ENCODE measurements at places on chromosomes 7 and 10.

DNA sequence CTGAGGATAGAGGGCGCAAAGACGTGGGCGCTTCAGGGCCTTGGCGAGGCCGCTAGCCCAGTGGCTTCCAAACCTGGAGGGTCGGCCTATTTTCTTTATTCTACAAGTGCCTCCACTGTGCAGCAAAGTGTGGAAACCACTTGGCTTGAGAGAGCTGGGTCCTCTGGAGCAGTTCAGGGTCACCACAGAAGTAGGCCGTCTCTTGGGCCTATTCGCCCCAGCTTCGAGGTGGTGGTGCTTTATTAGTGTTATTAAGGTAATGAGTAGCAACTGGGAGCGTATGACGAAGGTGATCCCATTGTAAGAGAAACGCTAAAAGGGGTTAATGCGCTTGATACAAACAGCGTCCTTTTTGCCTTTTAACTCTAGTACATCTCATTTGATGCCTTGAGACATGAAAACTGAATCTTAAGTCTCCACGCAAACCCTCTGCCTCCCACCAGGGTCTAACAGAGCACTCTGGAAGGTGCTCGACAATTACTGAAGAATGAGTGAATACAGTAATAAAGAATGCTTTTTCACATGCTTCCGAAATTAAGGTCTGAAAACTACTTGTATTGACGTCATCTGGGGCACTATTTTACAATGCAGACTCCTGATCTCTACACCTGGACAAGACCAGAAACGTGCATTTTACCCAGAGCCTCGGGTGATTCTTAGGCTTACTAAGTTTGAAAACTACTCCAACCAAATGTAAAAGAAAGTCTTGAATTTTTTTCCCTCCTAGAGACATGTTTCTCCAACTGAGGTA lies 647 bp upstream of the GSAP start:
- DNase-seq, result no peak

GRCh38 chr7:87000344-87000743 lies 59.1 kb downstream of the ELAPOR2 start:
- no peak for DNase-seq

- DNase-seq, result no peak
These were observed 678.2 kb downstream of the GRM8 start for GRCh38 chr7:126574276-126575250.

GRCh38 chr7:103993551-103993950 lies 4.1 kb upstream of the RELN start:
- DNase-seq, result no peak

DNA sequence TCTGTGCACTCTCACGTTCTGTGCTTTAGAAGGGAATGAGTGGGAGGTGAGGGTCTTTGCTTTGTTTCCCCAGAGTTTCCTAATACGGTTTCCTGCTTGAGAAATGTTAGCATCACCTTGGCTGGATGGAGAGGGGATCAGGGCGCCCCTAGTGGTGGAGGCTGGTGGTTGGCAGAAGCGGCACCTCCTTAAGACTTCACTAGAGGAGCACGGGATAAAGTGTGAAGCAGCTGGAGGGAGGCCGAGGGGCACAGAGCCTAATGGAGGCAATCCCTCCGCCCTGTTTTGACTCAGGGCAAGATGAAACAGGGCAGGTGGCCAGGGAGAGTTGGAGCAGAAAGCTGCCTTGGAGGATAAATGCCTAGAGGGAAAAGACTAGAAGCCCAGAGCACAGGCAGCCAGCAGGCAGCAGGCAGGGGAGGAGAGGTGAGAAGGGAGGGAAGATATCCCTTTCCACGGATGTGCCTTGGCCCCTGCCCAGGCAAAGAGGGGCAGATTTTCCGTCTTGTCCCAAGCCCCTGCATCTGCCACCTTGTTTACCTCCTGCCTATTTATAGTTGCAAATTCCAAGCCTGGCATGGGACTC lies 56.0 kb upstream of the BTRC start:
- DNase-seq, result peak; percentile 54

- no peak for DNase-seq
These were observed 75.9 kb downstream of the OAT start for GRCh38 chr10:124342821-124343170.

GRCh38 chr7:119969054-119969453 lies 303.9 kb upstream of the KCND2 start:
- DNase-seq, result no peak

DNA sequence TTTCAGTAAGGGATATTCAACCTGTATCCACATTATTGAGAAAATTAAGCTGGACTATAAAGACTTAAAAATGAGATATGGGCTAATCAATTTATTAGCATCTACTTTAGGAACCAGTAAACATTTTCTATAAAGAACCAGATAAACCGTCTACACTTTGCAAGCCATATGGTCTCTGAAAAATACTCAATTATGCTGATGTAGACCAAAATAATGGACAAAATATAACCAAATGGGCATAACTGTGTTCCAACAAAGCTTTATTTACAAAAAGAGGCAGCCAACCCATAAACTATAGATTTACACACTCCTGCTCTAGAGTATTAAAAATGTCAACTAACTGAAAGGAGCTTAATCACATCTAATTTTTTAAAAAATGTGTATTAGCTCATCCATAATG lies 42.3 kb downstream of the TNPO3 start:
- no peak for DNase-seq

DNA sequence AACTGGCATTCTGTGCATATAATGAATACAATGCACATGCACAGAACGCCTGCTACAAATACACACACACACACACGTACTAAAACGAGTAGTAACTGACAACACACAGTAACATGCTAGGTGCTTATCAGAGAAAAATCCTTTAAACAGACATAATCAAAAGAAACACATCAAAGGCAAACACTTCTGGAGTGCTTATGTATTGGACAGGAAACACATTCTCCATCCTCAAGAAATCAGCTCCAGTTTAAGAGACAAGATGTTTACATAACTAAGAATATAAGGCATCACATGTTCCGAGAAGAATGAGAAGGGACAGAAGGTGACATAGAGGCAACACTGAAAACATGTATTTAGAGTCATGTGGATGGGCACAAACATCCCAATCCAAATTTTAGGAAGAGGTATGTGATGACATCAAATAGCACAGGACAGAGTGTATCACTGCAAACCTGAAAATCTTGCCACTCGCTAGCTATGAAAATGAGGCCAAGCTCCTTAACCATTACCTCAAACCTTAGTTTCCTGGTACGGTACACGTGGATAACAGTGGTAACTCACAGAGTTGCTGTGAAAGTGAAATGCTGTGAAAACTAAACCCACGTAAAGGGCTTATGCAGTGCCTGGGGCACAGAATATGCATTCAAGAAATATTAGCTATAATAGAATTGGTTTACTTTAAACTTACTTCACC lies 619.6 kb downstream of the PARD3 start:
- DNase-seq, result no peak

DNA sequence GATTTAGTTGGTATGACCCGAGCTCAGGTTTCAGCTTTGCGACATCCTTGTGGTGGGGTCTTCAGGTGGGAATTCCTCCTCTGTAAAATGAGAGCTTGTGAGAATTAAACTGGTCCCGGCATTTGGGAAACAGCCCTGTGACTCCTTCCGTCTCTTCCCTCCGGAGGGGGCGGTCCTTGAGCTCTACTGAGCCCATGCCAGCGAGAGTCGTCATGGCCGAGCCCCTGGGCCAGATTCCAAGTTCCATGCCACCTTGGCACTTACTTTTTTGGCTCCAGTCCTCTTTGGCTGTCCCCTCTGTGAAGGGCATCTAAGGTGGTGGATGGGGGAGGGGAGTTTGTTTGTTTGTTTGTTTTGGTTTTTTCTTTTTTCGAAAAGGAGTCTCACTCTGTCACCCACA lies 47.6 kb downstream of the GTF2IRD1 start:
- no peak for DNase-seq

DNA sequence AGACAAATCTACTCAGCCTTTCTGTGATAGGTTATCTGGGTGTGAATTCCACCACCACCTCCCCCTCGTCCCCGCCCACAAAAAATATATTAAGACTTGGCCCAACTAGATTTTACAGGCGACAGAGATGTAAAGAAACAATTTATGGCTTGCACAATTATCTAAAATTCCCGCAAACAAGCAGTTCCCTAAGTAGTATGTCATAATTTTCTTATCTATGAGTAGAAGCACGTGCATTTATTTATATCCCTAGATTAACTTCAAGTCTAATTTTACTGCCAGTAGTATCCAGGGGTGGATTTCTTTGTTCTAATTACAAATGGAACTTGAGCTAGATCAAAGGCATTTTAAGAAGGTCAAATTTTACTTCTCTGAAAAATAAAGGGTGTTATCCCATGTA lies 1.7 kb downstream of the TSPAN12 start:
- no peak for DNase-seq

- DNase-seq, result no peak
These were observed 35.7 kb downstream of the SMNDC1 start for GRCh38 chr10:110268971-110269370.

- no peak for DNase-seq
These were observed 117.6 kb downstream of the ARHGAP22 start for GRCh38 chr10:48487244-48487643.

- no peak for DNase-seq
These were observed 63.6 kb downstream of the MACC1 start for GRCh38 chr7:20153567-20153966.

GRCh38 chr7:108246227-108246837 lies 116.2 kb upstream of the LAMB4 start:
- DNase-seq, result no peak

DNA sequence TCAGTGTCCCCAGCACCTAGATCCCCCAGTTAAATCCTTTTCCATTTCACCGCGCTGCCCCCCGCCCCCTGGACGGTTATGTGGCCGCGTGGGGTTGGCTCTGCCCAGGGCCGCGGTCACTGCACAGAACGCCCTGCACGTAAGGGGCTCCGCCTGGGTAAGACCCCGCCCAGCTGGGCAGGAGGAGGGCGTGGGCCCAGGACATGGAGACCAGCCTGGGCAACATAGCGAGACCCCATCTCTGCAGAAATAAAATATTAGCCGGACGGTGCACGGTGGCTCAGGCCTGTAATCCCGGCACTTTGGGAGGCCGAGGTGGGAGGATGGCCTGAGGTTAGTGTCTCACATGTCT lies 650 bp upstream of the ZFAND2A start:
- DNase-seq, result no peak

DNA sequence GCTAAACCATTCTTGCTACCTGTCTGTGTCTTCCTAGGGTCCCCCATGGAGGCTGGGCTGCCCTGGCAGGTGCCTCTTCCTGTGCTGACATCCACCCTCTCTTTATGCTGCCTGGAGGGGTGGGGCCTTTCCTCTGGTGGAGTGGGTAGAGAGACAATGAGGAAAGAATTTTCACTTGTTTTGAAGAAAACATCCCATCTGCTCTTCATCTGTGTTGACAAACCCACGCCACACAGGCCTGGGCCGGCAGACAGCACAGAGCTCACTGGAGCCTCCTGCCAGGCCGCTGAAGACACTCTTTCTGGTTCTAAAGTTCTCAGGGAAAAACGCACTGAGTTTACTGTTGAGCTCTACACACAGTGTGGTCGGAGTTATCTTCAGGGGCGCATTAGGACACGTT lies 328.2 kb downstream of the GLRX3 start:
- no peak for DNase-seq

GRCh38 chr7:102913826-102914225 lies 1.0 kb downstream of the LRRC17 start:
- DNase-seq, result no peak
